ENCODE measurements at places on chromosomes 2 and 18.

DNA sequence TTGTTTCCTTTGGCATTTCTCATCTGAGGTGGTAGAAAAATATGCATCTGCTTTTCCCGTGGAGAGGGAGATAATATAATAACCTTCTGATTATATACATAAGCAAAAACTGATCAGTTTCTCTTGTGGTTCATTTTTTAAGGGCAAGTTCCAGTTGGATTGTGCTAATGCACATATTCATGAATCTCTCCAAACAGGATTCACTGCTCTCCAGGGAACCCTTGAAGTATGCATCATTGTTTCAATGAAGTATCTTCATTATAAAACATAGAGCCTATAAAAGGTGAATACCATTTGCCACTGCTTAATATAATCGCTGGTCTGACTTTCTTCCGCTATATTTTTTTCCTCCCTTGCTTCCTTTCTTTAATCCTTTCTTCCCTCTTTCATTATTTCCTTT lies 384.7 kb downstream of the FIGN start:
- DNase-seq, result no peak

- no peak for DNase-seq
Observed at GRCh38 chr2:197497326-197497725, 2.3 kb downstream of the HSPD1 start.

- DNase-seq, result no peak
Observed at GRCh38 chr18:45324495-45325113, 290.7 kb upstream of the SLC14A2 start.

- DNase-seq, result no peak
Observed at GRCh38 chr2:142502402-142502801, 371.6 kb upstream of the LRP1B start.

DNA sequence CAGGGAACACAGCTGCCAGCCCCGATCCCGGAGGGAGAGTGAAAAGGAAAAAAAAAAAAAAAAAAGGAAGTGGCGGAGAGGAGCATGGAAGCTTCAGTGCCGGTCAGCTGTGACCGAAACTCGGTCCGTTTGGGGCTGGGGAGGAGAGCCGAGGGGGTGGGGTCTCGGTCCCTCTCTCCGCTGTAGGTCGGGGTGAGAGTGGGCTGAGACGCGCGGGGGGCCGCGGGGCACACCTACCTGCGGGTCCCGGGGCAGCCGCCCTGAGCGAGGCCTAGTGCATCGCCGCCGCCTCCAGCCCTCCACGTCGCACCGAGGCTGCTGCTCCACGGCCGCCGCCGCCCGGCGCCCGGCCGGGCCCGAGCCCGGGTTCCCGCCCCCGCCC lies 536 bp downstream of the VPS54 start:
- DNase-seq, result peak; percentile 32

DNA sequence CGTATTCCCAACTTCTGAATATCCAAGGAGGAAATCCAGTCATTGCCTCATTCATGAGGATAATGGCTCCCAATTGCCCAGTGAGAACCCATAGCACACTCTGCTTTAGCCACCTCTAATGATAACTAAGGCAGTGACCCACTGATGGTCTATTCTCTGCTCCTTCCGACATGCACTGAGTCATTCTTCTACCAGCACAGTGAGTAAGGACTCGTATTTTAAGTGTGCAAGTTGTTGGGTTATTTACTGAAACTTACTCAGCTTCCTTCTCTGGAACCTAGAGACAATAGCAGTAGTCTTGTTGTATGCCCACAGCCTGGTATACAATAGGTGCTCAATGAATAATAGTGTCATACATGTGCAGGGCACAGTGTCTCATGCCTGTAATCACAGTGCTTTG lies 81.1 kb upstream of the ZNF397 start:
- DNase-seq, result no peak

DNA sequence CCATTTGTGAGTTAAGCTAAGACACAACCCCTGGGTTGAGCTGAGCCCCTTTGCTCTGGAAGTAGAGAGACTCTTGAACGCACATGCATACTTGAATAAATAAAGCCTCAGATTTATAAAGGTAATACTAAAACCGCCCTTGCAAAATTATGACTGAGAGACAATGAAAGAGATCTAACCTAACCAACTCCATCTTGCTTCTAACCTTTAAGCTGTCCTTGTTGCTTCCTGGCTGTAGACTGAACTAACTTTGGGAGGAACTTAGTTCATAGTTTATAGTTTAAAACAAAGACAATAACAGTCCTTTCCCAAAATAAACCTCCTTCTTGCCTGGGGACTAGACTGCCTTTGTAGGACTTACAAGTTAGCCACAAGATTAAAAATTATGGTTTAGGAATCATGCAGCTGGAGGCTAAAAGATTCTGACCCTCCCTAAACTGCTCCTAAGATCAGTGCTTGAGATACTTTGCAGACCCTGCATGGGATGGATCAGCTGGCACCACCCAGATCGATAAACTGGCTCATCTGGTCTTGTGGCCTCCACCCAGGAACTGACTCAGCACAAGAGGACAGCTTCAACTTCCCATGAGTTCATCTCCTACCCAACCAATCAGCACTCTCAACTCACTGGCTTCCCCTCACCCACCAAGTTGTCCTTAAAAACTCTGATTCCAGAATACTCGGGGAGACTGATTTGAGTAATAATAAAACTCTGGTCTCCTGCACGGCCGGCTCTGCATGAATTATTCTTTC lies 240.2 kb upstream of the SLC14A2 start:
- DNase-seq, result no peak

DNA sequence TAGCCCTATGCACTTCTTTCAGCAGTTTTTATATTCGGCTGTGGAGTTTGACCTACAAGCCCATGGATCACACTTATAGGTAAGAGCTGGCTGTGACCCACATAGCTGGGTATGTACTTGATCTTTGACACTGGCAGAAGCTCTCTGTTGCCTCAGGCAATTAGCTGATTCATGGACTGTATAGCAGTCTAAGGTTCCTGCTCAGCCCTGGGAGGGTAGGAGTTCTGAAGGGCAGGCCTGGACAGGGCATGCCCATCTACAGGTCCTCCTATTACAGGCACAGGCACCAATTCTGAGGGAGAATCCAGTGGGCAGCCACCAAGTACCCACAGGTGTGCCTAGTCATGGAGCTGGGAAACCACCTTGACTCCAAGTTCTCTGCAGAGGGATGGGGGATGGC lies 301.8 kb upstream of the GALNT5 start:
- no peak for DNase-seq

GRCh38 chr2:190489475-190489874 lies 45.0 kb downstream of the NEMP2 start:
- no peak for DNase-seq

Data from CD4-positive, alpha-beta T cell (primary cell).